Stimulated activated CD4-positive, alpha-beta T cell treated with anti-CD3 and anti-CD28 coated beads, Interleukin-12 subunit alpha, Interleukin-12 subunit beta, amount 100 ng/mL, for 4 hours (primary cell): ENCODE measurements at places on chromosomes 7 and 10.

- DNase-seq, result no peak
Measured at GRCh38 chr7:123327661-123328060, 127.9 kb upstream of the SLC13A1 start.

GRCh38 chr7:100611983-100612729 is at the start of gene MOSPD3:
MOSPD3 (plus strand) TSS chr7:100612540; CDS start chr7:100612792, 252 bp downstream.
- peak; percentile 99 for DNase-seq

GRCh38 chr10:30639946-30640786 is 10.6 kb upstream of the LYZL2 start:
- DNase-seq, result no peak

DNA sequence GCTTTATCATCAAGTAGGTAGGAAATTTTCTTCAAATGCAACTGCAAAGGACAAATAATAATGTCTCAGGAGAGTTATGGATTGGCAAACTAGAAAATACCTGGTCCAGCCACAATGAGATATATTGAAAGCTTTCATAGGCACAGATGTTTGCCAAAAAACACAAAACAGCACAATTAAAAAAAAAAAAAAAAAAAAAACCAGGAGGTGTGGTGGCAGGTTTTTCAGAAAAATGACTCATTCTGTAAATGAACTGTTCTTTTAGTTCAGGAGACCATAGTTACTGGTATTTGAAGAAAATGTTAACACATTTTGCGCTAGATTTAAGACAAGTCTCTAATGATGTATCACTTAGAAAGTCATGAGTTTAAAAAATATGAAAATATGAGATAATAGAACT is 55.0 kb upstream of the JCAD start:
- no peak for DNase-seq

DNA sequence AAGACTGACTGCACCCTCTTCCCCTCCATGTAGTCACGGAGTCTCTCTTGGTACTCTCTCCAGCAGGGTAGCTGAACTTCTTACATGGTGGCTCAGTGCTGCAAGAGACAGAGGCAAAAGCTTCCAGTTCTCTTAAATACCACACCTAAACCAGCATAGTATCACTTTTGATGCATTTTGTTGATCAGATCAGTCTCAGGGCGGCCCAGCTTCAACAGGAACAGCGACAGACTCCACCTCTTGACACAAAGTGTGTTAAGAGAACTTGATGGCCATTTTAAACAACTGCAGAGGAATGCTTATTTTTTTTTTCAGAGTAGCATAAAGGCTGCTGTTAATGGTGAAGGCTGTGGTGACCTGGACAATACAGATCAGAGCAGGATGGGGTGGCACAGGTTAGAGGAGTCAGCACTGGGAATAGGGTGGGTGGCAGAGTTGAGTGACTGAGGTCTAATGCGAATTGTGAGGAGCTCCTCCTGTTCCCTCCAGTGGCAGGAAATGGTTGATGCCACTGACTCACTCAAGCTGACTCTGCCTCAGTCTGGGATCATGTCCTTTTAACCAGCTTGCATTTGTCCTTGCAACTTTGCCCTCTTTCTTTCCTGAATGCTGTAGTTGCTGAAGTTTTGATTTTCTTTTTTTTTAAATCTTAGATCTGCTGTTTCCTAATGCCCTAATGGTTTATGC is 17.3 kb downstream of the MGAM start:
- DNase-seq, result no peak

DNA sequence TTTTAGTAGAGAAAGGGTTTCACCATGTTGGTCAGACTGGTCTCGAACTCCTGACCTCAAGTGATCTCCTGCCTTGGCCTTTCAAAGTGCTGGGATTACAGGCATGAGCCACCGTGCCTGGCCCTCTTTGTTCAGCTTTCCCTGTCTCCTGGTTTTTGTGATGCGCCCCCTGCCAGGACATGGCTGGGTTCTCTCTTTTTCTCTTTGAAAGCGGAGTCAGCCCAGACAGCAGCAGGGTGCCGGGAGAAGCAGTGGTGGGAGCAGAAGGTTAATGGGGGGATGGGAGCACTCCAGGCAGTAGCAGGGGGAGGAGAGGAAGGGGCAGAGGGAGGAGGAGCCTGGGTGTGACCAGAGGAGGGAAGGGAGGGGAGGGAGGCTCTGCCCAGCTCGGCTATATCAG is 1.8 kb downstream of the MUC3A start:
- no peak for DNase-seq

- no peak for DNase-seq
Measured at GRCh38 chr7:128202287-128202957, 38.7 kb upstream of the LEP start.

DNA sequence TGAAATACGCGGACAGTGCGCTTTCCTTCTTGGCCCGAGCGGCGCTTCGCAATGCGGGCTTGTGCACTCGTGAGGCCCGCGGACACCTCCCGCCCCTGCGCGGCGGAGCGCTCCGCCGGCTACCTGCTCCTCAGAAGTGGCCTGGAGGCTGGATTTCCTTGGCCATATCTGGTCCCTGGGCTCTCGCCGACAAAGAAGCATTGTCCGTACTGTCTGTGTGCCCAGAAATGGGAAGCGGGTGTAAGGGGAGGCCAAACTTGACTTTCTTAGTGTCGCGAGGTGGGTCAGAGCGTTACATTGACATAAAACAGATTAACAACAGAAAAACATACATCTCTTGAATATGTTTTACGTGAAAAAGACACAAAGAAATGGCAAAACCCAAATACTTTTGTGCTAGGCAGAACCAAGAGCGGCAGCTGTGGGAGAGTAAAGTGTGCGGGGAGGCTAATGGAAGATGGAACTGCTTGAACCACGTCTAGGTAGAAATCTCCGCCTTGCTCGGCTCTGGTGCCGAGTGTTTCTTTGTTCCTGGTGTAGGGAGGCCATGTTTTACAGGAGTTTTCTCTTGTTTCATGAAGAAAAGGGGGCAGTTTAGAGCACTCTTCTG is 1.4 kb downstream of the LANCL2 start:
- peak; percentile 22 for DNase-seq

- DNase-seq, result no peak
Measured at GRCh38 chr10:96413151-96413787, 54.5 kb upstream of the OPALIN start.

DNA sequence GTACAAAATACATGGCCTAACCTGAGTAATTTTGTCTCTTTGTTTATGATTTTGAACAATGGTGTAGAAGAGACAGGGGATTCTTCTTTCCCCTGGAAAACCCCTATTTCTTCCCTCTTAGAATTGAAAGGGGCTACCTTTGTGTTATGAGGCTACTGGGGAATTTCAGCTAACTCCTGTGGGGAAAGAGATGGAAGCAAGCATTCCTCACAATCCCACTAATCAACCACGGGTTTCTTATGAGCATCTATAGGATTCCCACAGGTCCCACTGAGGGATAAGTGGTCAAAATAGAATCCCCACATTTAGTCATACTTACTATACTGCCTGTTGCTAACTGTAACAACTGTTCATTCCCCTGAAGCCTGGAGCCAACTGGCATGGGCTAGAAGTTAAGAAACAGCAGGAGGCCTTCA is 32.2 kb upstream of the ITGB8 start:
- no peak for DNase-seq

DNA sequence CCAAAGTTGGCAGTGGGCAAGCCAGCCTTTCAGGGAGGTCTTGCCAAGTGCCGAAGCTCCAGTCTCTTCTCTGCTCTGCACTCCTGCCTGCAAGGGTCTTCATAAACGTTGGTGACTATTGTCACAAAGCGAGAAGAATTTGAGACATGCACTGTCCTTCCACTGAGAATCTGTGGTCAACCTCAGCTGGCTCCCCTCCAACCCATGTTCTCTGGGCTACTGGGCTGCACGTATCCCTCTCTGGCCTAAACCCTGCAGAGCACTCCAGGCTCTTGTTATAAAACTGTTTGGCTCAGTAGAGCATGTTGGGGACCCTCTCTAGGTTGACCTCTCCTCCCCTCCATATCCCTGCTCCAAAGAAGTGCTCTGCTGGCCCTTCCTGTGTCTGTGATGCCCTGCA is 260.4 kb upstream of the NFE2L3 start:
- no peak for DNase-seq

GRCh38 chr10:12690525-12691126 is 310.9 kb downstream of the CCDC3 start:
- DNase-seq, result no peak

- no peak for DNase-seq
Measured at GRCh38 chr7:35553519-35553918, 141.4 kb downstream of the HERPUD2 start.

GRCh38 chr10:132199268-132199853 is 12.6 kb downstream of the DPYSL4 start:
- no peak for DNase-seq

DNA sequence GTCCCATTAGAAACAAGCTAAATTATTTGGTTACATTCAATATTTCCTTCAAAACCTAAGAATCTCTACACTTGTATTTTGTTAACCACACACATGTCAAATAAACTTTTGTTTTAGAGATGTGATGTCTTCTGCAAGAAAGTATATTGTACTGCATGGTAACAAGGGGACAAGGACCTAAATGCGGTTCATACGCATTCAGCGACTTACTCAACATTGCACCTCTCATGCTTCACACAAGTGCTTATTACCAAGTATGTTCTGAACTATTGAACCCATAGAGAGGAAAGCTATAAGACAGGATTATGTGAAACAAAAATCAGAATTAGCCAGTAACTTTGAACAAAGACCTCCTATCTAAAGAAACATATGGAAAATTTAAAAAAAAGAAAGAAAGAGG is 68.3 kb downstream of the CREB5 start:
- no peak for DNase-seq

GRCh38 chr10:117509573-117509972 is 33.0 kb upstream of the EMX2 start:
- no peak for DNase-seq

DNA sequence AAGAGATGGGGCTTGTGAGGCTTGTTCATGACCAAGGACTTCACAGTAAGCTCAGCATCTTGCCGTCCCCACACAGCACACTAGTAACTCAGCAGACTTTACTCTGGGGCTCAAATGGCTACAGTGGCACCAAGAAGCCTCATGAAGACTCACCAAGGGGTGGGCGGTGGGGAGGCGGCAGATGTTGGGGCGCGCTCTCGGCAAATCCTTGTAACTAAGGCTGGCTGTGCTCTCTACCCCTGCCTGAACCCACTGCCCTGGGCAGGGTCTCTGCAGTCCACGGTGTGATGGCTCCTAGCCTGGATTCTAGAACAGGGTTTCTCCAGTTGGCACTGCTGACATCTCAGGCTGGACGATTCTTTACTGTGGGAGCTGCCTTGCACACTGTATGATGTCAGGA is 12.4 kb upstream of the SMARCD3 start:
- no peak for DNase-seq

DNA sequence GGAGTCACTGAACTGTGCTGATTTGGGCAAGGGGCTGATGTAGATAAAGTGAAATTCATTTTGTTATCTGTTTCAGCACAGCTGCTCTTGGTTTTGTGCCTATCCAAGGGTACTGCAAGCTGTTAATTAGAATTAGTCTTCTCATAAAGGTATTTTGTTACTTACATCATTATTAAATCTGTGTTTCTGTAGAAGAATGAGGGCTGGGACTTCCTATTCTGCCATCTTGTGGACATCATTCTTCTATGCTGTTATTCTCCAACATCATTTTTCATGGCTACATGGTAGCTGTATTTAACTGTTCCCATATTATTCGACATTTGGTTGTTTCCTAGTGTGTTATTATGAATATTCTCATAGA is 76.2 kb upstream of the CCDC71L start:
- DNase-seq, result no peak

- no peak for DNase-seq
Measured at GRCh38 chr7:134554417-134554966, 5.6 kb downstream of the AKR1B15 start.

DNA sequence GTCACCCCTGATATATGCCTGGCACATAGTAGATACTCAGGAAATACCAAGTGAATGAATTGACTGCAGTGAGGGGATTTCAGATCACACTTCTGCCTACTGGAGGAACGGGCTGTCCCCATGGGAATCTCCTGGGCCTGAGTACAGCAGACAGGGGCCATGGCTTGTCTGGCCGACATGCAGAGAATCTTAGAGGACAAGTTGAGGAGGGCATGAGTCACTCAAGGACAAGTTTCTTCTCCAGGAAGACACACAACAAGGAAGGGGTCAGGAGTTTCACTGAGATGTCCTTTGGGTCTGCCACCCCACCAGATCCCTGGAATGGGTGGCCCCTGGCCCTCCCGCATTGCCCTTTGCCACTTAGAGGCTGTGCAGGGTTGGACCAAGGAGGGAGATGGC is 20.7 kb downstream of the PLPP4 start:
- no peak for DNase-seq

DNA sequence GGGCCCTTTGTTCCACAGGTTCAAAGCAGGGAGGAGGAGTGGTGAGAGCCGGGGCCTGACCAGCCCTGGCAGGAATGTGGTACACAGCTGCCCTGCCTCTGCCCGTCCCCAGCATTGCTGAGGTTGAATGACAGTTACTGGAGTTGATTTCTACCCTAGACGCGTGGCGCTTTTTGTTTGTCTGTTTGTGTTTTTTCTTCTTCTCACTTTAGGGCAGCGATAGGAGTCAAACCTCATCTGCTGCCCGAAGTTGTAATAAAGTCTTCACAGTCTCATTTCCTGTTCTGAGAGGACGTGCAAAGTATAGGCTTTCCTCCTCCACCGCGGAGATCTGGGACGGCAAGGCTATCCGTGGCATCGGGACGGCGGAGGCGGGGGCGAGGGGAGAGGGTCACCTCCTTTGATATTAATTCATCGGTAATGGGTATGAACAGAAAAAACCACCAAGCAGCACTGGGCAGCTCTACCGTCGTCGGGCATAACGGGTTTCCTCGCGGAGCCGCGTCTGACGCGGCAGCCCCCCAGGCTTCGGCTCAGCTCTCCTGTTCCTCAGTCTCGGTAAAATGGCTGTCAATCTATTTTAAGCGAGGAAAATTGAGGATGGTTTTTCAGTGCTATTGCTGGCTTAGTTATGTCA is 160.8 kb downstream of the LRMDA start:
- no peak for DNase-seq

DNA sequence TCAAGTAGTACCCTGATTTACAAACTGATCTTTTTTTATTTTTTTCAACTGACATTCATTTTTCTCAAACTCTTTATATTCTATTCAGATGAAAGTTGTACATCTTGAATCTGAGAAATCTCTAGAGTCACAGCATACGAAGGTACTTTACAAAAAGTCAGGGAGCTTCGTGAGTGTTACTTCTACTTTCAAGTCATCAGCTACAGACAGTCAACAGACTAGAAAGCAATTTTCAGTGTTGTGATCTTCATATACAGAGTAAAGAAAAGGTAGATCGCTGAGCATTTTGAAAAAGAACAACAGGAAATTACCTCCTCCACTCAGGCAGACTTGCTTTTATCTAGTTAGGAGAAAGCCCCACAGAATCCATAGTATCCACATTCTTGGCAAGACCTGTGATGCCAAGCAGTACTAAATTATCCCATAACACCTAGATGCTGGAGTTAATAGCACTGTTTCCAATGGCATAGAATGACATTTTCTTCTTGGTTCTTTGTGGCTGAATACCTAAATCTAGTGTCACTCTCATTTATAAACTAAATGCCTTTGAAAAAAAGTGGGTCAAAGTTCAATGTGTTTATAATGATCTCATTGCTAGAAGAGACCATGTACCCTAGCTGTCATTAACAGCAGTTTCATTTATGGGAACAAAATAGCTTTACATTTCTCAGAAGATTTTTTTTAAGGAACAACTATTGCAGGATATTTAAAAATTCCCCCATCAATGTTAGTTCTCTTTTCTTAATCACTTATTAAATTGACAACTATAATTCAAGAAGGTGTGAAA is 12.0 kb upstream of the ZNF800 start:
- DNase-seq, result no peak

- peak; percentile 46 for DNase-seq
Measured at GRCh38 chr7:5526100-5526905, 102.7 kb upstream of the TNRC18 start.
